ENCODE measurements at places on chromosomes 2 and 18.

DNA sequence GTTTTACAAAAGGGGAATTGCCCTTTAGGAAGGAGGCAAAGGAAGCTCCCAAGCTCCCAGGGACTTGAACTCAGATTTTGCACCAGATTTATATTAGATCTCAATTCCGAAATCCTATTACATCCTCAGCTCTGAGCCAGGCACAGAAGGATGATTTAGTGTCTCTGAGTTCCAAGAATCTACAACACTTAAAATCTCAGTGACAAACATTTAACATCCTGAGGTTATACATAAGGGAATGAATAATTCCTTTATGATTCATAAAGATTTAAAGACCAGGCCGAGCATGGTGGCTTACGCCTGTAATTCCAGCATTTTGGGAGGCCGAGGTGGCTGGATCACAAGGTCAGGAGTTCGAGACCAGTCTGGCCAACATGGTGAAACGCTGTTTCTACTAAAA lies 16.5 kb upstream of the SLC20A1 start:
- DNase-seq, result no peak

DNA sequence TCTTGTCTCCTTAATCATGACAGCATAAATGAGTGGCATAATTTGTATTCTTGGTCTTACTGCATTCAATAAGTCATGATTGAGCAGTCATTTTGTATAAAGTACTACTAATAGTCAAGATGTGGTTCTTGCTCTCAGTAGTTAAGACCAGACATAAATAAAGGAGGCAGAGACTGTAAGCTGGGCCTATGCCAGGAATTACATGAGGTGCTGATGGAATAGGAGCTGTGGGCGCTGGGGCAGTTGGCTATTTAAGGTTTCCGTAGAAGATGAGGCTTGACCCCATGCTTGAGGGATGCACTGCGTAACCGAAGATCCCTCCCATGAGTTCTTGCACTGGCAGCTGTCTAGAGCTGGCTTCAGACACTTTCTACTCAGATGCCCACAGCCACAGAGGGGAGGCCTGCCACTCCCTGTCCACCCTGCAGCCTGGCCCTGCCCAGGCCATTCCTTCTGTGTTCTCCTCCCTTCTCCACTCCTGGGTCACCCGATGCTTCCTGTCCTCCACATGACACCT lies 150.9 kb upstream of the REV1 start:
- no peak for DNase-seq

GRCh38 chr2:19312949-19313348 lies 45.5 kb downstream of the OSR1 start:
- no peak for DNase-seq

GRCh38 chr2:106977717-106978116 lies 91.8 kb upstream of the ST6GAL2 start:
- no peak for DNase-seq

DNA sequence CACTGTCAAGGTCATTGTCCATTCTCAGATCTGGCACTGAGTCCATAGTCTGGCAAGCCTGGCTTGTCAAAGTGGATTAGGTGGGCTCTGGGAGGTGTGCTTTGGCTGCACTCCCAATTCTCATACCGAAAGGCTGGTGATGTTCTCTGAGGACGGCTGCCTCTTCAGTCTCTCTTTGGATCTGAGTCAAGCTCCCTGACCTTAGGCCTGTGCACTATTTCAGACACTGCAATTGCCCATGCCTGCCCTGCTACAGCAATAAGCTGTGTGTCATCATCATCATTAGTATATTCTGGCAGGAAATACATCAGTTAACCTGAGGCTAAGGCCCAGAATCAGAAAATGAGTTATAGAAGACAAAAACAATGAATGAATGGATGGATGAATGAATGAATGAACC lies 1.6 kb upstream of the SLC5A7 start:
- no peak for DNase-seq

- DNase-seq, result no peak
Observed at GRCh38 chr18:46663539-46663938, 6.5 kb upstream of the LOXHD1 start.

- DNase-seq, result no peak
Observed at GRCh38 chr2:152395103-152395502, 60.1 kb downstream of the FMNL2 start.

GRCh38 chr2:29715655-29716054 lies 205.7 kb downstream of the ALK start:
- no peak for DNase-seq

GRCh38 chr2:74514368-74515270 lies at the start of gene TLX2:
TLX2 (plus strand) TSS chr2:74514450; CDS start chr2:74514807, 357 bp downstream.
- no peak for DNase-seq

GRCh38 chr2:112480530-112481049 lies 1.4 kb upstream of the TTL start:
- DNase-seq, result peak; percentile 19

DNA sequence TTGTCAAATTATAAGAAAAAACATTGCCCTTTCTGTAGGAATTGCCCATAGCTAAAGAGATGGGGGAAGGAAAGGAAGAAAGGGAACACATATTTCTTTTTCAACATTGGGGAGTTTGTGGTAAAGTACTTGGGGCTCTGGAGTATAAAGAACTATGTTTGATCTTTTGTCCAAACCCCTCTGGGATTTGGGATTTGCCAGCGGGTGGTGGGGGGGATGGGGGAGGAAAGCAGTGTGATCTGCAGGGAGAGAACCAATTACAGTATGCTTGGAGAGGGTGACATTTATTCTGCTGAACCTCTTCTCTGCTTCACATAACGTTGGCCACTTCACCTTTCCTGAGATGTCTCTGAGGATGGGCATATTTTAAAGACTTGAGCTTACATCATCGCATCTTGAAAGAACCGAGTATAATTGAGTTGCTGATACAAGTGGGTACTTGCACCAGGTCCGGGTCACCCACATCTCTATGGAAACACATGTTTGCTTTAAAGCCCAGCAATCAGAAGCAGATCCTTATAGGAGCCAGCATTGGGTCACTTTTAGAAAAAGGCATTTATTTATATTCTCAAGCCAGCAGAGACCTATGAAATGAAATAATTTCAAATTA lies 73.1 kb downstream of the SPATS2L start:
- DNase-seq, result no peak

GRCh38 chr18:45825258-45826044 lies at the start of gene SIGLEC15:
SIGLEC15 (plus strand) TSS chr18:45825675; CDS start chr18:45825729, 54 bp downstream.
- no peak for DNase-seq

DNA sequence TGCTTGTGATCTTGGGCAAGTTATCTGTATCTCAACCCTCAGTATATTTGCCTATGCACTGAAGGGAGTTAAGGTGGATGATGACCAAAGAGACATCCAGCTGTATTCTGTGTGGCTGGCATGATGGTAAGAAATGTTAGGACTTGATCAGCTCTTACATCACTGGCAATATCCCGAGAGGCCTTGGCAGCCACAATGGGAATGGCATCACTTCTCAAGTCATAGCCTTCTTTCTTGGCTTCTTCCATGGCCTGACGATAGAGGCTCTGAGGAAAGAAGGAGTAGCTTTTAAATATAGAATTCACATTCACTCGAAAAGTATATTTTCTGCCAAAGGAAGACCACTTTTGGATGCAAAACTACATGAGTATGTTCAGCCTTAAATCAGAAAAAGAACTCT lies 113.5 kb downstream of the NEB start:
- DNase-seq, result no peak

DNA sequence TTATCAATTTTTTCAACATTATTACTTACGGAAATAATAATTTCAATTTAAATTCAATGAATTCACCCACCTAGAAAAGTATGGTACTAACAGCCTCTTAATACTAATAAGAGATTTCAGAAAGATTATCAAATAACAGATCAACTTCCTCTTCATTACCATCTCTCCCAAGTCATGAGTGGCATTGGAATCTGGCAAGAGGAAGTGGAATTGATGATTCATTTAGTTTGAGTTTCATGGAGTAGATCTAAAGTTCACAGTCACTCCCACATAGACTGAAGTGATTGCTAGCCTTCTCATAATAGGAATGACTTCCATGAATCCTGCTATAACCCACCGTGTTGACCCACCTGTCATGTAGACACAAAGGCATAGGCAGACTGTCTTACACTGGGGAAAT lies 77.7 kb upstream of the WDR75 start:
- DNase-seq, result no peak

GRCh38 chr2:231449503-231450054 lies 14.7 kb downstream of the NCL start:
- no peak for DNase-seq

DNA sequence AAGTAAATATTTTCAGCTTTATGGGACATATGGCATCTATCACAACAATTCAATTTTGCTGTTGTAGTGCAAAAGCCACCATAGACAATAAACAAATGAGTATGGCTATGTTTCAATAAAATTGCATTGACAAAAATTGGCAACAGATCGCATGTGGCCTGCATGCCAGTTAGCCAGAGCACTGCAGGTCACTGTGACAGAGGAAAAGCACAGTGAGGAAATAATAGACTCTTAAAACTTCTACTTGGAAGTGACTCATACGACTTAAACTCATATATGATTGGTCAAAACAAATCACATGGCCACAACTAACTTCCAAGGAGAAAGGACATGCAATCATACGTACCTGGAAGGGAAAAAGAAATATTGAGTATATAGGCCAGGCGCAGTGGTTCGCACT lies 44.4 kb downstream of the EXOC6B start:
- no peak for DNase-seq

DNA sequence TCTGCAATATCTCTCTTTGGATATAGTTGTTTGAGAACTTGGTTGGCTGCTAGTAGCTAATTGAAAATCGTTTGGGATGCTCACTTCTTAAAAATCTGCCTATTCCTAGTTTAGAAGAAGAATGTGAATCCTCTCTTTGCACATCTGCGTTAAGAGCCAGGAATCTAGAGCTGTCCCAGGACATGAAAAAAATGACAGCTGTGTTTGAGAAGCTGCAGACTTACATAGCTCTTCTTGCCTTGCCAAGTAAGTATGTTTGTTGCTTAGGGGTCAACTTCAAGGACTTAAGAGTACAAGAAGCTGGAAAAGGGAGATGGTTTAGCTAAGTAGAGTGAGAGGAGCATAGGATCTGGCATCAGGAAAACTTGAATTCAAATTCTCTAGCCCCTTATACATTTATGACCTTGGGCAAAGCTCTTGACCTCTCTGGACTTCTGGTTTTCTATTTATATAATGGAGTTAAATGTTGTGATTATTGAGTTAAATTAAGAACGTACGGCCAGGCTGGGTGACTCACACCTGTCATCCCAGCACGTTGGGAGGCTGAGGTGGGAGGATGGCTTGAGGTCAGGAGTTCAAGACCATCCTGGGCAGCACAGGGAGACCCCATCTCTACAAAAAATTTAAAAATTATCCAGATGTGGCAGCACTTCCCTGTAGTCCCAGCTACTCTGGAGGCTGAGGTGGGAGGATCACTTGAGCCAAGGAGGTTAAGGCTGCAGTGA lies 55.2 kb upstream of the STON1 start:
- DNase-seq, result no peak

GRCh38 chr2:46900381-46900780 lies 15.2 kb downstream of the MCFD2 start:
- DNase-seq, result no peak

- DNase-seq, result no peak
Observed at GRCh38 chr2:10980886-10981425, 69.2 kb downstream of the KCNF1 start.

GRCh38 chr2:120578576-120579352 lies 156.9 kb upstream of the GLI2 start:
- DNase-seq, result no peak

DNA sequence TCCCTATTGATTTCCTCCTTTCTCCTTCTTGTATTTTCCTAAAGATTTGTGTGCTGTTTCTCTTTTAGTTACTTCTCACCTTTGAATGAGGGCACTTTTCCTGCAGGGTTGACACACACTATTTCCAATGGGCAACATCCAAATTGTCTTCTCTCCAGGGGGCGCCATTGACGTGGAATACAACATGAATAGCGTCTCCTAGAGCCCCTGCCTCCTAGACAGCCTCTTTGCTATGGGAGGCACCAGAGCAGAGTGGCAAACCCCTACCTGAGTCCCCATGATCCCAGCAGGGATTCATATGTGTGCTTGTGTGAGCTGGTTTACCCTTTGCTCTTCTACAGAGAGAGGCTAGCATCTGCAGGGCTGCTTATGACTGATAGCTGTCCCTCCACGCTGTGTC lies 61.3 kb upstream of the ITSN2 start:
- DNase-seq, result peak; percentile 41

DNA sequence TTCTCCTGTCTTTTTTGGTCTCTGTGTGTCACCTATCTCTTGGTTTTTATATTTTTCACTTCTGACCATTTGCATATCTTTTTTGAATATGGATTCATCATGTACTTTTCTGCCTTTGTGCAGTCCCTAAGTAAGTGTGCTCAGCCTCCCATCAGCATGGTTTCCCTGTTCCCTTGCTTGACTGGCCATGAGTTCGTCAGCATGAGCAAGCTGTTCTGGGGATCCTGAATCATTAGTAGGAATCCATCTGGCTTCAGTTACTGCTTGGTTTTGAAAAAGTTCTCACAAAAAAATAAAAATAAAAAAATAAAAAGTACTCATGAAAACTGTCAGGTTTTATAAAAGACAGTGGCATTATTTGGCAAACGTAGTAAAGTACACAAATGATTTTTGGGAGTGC lies 144.1 kb downstream of the NCOA1 start:
- no peak for DNase-seq

DNA sequence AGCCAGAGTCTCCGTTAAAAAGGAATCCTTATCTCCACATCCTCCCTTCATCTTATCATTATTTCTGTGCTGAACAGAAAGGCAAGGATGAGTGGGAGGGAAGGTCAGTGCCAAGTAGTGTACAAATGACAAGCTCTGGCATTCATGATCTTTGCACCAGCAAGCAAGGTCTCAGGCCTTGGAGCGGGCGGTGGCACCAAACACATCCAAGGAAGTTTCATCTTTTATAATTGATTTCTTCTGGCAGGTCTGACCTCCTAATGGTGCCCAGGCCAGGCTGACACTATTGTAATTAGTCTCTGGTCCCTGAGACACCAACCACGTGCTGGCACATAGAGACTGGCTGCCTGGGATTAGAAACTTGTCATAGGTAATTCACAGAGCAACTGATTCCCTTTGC lies 336.6 kb downstream of the EN1 start:
- no peak for DNase-seq

DNA sequence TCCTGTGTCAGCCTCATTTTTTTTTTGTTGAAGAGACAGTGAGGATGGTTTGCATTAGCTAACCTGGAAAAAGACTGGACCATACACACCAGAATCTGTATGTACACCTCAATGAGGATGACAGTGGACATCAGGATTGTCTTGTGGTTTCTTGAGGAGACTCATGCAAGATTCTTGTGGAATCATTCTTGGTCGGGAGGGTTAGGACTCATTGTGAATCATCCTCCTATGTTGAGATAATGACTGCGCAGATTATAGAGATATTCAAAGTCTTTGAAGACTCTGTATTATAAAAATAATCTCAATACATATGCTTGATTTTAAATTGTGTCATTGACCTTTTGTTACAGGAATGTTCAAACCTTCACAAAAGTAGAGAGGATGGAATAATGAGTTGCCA lies 49.1 kb upstream of the DOCK10 start:
- no peak for DNase-seq

DNA sequence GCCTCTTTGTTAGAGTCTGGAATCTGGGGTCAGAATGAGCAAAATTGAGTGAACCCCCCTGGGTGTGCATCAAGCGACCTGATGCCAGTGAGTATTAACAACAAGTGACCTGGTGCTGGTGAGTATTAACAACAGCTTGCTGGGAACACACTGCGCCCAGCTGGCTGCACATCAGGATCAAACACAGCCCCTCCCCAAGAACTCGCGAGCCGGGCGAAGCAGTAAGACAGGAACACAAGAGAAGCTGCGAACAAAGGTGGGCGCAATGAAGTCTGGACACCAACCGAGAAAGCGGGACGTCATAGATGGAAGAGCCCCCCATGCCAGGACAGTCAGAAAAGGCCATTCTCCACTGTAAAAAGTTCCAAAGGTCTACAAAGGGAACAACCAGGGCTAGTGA lies 34.3 kb downstream of the CRACDL start:
- no peak for DNase-seq
